ENCODE measurements at places on chromosomes 5 and 9. TPM values are rescaled to one million over a fixed set of nuclear protein-coding genes. Genes with fewer than 3 reads are reported as not detected.

- H3K4me1 ChIP-seq: peaks cover 23% of the 10 kb centered on the region
- H3K27me3 ChIP-seq: no peaks in the 10 kb centered on the region
- peak overlapping the region; percentile 87 for H3K27ac ChIP-seq
- peaks cover 14% of the 10 kb centered on the region for H3K36me3 ChIP-seq
These were observed 87.6 kb upstream of the RPS23 start for GRCh38 chr5:82365744-82366228.

DNA sequence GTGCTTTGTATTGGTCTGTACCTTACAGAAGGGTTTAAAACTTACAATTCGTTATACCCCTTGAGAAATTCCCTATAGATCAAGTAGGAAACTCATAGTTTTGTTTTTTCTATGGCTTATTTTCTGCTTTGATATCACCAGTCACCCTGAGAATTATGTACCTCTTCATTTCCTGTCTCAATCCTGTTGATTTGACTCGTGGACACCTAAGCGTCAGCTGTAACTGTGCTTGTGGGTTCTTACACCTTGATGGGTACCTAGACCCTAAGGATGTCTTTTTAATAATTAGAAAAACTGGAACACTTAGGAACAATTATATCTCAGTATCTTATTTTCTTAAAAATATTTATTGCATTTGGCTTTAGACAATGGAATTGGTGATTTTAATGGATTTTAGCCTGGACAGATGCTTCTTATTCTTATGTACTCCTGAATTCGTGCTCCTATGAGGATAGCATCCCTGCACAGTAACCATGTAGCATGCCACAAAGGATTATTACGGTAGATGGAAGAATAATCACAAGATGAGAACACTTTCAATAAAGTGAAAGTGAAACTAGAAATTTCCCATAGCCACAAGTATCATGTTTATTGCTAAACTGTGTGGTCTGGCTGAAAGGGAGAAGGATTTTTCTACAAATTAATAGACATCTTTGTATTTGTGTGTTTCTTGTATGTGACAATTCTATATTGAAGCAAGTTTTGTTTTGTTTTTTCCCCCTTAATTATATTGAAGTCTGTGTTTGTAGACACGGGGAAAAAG, 1920.3 kb upstream of the WWC1 start:
- DNase-seq: no peak
- H3K4me3 ChIP-seq: peak overlapping the region; percentile 63
- H3K36me3 ChIP-seq: no peaks in the 10 kb centered on the region
- H3K27ac ChIP-seq: peak overlapping the region; percentile 60
- H3K4me1 ChIP-seq: peaks cover 7% of the 10 kb centered on the region

GRCh38 chr9:91182429-91183225, 179.1 kb downstream of the AUH start:
- H3K27me3 ChIP-seq: no peaks in the 10 kb centered on the region
- peak; percentile 51 for DNase-seq
- no peak overlapping the region for H3K27ac ChIP-seq
- H3K36me3 ChIP-seq: no peaks in the 10 kb centered on the region

- no peak overlapping the region for H3K4me3 ChIP-seq
- no peaks in the 10 kb centered on the region for H3K4me1 ChIP-seq
- H3K27me3 ChIP-seq: no peaks in the 10 kb centered on the region
These were observed 104.7 kb upstream of the IER5L start for GRCh38 chr9:129282731-129283211.

GRCh38 chr9:8826281-8826680, 1026.7 kb upstream of the DMAC1 start:
- H3K27ac ChIP-seq: no peak overlapping the region
- H3K4me3 ChIP-seq: no peak overlapping the region
- H3K4me1 ChIP-seq: no peaks in the 10 kb centered on the region
- H3K36me3 ChIP-seq: no peaks in the 10 kb centered on the region

SYK gene
- total RNA-seq: 14.8 TPM

DNA sequence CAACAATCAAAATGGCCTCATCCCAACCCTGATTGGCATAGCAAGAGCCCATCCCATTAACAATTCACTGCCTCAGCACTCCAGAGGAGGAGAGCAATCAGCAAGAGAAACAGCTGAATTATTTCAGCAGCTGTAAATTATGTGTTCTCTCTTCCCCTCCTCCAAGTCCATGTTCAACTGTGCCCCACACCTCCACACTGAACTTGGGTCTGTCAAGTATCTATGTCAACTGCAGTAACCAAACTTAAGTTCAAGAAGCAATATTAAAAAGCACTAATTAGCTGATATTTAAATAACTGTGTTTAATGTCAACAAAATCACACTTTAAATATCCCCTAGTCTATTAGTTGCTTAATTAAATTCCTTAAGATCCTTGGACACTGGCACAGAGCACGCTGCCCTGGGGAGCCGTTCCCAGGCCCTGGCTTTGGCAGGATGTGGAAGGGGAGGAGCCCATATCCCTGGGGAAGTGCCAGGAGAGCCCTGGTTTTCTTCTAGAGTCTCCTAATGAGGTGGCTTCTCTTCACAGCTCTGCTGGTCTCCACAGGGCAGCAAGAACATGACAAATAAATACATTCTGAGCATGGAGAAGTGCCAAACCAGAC, 50.6 kb downstream of the SIL1 start:
- no peaks in the 10 kb centered on the region for H3K27me3 ChIP-seq
- H3K36me3 ChIP-seq: no peaks in the 10 kb centered on the region
- no peak overlapping the region for H3K4me3 ChIP-seq
- no peak overlapping the region for H3K27ac ChIP-seq
- DNase-seq: no peak

RPL35 gene
- 736 TPM for total RNA-seq

Data from Calu3 (cell line).